Right cardiac atrium (tissue), 5 donors: ENCODE measurements at places on chromosomes 6 and 20. TPM values are rescaled to one million over a fixed set of nuclear protein-coding genes. Genes with fewer than 3 reads are reported as not detected.
A peak's percentile ranks its signal among the peaks of the same experiment; 100 is the strongest.

DNA sequence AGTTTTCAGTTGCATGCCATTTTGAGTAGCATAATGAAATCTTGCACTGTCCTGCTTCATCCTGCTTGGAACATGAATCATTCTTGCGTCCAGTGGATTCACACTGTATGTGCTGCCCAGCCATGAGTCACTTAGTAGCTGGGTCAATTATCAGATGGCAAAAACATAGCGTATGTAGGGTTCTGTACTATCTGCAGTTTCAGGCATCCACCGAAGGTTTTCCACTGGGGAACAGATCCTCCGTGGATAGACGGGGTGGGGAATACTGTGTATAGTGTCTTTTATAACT, 61.4 kb downstream of the IL22RA2 start:
- DNase-seq: no peak

DNA sequence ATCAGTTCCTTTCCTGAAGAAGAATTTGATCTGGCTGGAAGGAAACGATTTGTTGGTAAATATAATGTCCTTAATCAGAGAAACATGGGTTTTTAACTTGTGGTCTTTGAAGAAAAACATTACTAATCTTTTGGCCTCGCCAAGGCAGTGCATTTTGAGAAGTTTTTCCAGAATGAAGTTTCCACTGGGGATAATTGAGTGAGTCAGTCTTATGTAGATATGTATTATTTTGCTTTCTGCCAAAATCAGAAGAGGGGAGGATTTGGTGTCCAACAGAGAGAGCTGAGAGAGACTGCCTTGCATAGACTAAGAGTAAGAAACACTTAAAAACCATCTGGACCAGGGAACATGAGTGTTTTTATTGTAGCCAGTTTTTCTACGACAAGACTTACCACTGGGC, 79.9 kb downstream of the FNDC1 start:
- DNase-seq: no peak

GRCh38 chr6:1396952-1397868, 7.8 kb downstream of the FOXF2 start:
- peak; percentile 62 for DNase-seq

DNA sequence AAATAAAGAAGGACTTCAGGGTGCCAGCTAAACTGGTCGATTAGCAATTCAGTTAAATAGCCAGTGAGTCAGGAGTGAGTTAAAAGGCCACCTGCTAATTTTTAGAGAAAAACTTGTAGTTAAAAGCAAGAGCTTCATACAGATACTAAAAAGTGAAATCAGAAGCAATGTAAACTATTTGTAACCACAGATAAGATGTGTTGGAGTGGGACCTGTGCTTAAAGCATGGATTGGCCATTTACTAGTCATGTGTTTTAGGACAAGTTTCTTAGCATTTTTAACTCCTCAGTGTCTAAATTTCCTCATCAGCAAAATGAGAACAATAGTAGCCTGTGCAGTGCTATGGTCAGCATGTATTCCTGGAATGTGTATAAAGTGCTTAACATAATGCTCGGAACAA, 23.8 kb upstream of the HDDC2 start:
- DNase-seq: no peak

GRCh38 chr6:103273048-103273447, 1586.7 kb downstream of the HACE1 start:
- no peak for DNase-seq

DNA sequence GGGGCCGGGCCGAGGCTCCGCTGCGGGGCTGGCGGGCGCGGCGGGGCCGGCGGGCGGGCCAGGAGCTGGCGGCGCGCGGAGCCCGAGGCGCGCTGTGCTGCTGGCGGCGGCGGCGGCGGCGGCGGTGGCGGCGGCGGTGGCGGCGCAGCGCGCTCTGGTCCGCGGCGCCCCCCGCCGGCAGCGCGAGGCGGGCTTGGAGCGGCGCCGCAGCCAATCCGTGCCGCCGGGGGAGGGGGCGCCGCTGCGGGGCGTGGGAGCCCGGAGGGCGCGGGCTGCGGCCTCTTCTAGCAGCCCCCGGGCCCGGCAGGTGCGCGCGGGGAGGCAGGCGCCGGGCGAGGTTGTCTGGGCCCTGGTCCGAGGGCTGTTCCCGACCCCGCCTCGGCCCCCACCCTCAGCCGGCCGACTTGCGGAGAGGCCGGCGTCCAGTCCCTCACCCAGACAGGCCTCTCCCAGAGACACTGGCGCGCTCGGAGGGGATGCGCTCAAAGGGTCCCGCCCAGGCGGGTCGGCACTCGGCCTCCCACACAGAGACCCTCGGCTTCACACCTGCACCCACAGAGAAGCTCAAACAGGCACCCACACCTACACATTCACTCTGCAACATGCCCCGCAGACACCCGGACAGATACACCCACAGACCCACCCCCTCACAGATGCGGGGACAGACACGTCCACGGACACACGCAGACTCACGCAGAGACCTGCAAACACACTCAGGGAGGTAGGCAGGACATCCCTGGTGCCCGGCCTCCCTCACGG, at the start of gene RIMS4:
TSS of gene RIMS4 (minus strand) at position 156 of the 759 bp plus-strand sequence. CDS start 275 bp downstream, outside the sequence.
- DNase-seq: no peak

DNA sequence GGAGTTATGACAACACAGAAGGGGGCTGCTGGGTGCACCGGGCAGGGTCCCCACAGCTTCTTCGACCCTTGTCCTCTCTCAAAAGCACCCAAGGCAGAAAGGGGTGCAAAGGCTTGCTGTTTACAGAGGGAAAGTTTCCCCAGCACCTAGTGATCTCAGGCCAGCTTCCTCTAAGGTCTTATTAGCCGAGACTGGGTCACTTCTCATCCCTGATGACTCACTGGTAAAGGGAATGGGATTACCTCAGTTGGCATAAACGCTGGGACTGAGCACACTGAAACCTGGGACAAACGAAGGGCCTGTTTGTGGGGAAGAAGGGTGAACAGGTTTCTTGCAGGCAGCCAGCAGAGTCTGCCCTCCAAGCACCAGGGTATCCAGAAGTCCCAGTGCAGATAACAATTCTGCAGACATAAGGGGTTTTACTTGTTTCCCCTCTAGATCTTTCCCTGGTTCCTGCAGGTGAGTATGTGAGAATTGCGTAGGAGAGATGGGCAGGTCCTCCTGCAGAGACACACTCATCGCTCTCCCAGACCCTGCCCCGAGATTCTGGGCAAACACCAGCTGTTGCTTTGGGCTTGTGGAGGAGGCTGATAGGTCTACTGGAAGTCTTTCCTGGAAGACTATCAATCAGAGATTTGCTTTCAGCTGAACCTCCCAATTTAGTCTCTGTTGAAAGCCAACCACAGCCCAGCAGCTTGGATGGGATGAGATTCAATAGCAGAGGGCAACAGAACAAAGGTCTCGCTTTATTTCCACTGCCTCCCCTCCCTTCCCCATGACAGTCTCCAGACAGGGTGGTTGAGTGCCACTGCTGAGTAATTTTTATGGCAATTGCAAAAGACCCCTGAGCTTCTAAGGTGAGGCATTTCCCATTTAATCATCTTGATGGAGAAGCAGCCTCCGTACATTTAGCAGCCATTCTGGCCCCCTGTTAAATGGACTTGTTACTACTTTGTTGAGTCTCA, 25.7 kb downstream of the KCNG1 start:
- no peak for DNase-seq

- no peak for DNase-seq
Measured at GRCh38 chr6:958488-958887, 265.5 kb upstream of the EXOC2 start.

GRCh38 chr6:79498842-79499241, 38.4 kb downstream of the LCA5 start:
- no peak for DNase-seq

DNA sequence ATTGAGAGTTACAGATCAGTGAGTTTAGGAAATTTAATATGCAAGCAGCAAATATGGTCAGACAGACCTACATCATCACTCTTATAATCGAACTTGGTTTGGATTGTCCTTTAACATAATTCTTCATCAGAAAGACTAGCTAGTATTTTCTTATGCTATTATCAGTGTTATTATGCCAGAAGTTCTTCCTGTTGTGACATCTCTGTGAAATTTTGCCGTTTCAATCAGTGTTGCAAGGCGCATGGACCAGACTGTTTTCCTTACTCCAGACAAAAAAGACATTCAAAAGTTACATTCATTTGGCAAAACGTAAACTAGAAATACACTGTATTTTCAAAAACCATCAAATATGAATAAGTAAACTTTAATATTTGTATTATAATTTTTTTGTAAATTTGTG, 5.7 kb upstream of the TENT5A start:
- DNase-seq: no peak

DNA sequence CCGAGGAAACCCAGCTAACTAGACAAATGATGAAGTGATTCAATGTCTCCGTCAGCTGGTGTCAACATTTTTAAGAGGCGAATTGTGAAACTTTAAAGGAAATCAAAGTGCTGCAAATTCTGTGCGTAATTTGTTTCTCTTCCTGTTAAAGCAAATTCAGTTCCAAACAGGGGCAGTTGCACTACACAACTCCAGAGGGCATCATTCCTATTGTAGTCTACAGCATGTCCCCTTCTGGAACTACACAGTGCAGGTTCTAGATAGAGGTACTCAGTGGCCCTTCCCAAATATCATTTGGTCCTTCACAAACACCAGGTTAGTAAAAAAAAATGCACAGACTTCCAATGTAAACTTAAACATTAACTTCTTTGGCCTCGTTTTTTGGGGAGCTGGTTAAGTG, 38.3 kb upstream of the SMLR1 start:
- DNase-seq: no peak

DNA sequence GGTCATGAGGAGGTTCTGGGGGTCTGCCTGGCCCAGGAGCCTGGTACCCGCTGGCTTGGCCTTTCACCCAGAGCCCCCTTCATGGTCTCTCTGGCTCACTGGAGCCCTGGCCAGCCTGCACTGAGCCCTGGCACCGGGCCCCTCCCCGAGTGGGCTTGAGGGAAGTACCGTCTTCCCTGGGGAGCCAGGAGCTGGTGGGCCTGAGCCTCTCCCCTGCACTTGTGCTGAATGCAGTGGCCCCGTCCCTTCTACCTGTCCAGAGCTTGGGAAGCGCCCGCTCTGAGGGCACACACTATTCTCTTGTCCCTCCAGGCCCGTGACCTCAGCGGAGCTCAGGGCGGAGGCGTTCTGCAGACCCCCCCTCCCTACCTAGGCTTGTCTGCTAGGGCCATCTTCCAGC, 62.2 kb downstream of the TCP11 start:
- no peak for DNase-seq

DNA sequence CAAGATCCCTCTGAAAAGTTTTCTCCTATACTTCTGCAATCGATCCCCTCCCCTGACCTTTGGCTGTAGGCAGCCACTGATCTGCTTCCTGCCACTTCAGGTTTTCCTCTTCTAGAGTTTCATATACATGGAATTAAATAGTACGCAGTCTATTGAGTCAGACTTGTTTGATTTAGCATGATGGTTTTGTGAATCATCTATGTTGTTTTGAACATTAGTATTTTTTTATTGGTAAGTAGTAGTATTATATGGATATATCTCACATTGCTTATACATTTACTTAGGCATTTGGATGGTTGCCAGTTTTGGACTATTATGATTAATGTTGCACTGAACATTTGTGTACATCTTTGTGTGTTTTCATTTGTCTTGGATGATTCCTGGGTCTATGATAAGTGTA, 518.0 kb downstream of the CD109 start:
- no peak for DNase-seq

ZSCAN23 gene
- 0.48 TPM for polyA plus RNA-seq

FOXF2 gene
- 0.43 TPM for polyA plus RNA-seq

CDH26 gene
- polyA plus RNA-seq: 0.88 TPM
